ENCODE measurements at places on chromosomes 2 and 18. TPM values are rescaled to one million over a fixed set of nuclear protein-coding genes. Genes with fewer than 3 reads are reported as not detected.
A peak's percentile ranks its signal among the peaks of the same experiment; 100 is the strongest.

DNA sequence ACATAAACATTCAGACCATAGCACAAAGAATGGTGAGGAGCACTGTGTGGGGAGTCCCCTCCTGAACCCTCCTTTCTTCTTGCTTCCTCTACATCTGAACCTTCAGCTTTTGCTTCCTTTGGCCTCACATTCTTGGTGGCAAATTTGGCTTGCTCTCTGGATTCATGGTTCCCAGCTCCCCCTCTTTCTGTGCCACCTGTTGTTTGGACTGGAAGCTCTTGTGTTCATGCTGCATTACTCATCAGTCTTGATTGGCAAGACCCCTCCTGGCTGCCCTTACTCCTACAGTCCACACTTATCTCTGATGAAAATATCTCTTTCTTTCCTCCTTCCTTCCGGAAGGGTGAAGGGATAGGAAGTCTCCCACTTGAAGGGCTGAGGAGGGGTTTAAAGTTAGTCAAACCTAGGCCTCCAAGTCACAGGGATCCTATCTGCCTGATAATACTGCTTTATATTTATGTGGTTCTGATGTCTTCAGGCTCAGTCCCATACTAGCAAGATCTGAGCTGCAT, 70.0 kb downstream of the MYO3B start:
- H3K4me3 ChIP-seq: no peak overlapping the region
- no peak for DNase-seq
- no peak overlapping the region for H3K27ac ChIP-seq
- no peaks in the 10 kb centered on the region for H3K36me3 ChIP-seq
- no peaks in the 10 kb centered on the region for H3K4me1 ChIP-seq
- H3K27me3 ChIP-seq: peaks cover 5% of the 10 kb centered on the region

GRCh38 chr2:148660999-148661398, 16.4 kb downstream of the EPC2 start:
- H3K27me3 ChIP-seq: no peaks in the 10 kb centered on the region
- no peak for DNase-seq
- H3K4me3 ChIP-seq: no peak overlapping the region
- H3K36me3 ChIP-seq: no peaks in the 10 kb centered on the region

DNA sequence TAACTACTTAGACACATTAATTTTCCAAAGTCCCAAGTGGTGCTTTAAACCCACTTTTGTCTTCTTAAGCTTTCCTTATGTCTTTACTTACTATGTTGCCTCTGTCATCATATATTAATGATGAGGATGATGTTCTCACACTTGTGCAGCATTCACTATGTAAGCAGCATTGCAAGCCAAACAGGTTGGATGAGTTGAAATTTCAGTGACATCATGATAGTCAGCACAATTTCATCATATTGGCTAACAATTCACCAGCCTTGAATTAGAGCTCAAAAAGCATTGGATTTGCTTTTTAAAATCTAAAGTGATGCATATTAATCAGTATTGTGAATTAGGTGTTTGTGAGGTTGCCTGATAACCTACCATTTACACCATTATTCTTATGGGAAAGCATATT, 7.7 kb downstream of the APLF start:
- peaks cover 7% of the 10 kb centered on the region for H3K4me1 ChIP-seq
- H3K4me3 ChIP-seq: no peak overlapping the region
- H3K36me3 ChIP-seq: no peaks in the 10 kb centered on the region
- H3K27me3 ChIP-seq: no peaks in the 10 kb centered on the region
- DNase-seq: no peak
- H3K27ac ChIP-seq: no peak overlapping the region

DNA sequence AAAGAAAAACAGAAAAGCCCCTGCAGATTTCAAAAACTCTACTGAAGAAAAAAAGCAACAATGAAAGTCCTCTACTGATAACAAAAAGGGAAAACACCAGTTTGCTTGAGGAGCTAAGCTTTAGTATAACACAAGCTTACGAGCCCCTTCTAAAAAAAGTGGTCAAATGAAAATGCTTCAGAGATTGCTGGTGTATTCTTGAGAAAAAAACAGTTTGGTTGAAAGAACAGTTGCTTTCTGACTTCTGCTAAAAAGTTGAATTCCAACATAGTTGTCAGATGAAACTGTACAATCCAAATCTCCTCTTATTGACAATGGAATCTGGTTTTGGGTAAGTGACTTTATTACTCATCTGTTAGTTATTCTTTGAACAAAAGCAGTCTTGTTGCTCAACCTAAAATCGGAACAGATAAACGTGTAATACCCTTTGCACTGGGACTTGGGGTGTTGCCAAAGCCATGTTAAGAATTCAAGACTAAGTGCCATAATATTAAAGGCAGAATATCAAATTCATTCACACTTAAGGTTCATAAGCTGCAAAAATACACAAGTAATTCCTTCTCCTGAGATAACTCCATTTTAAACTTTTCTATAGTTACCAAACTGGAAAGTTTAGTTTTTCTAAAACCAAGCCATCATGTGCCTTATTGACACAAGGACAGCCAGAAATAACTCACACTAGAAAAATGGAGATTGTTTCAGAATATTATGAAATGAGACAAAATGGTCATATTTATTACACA, 45.3 kb upstream of the SPAG16 start:
- peak overlapping the region; percentile 75 for H3K27ac ChIP-seq
- no peaks in the 10 kb centered on the region for H3K36me3 ChIP-seq
- H3K4me1 ChIP-seq: peaks cover 33% of the 10 kb centered on the region
- DNase-seq: peak; percentile 38
- H3K4me3 ChIP-seq: peak overlapping the region; percentile 47
- H3K27me3 ChIP-seq: no peaks in the 10 kb centered on the region

DNA sequence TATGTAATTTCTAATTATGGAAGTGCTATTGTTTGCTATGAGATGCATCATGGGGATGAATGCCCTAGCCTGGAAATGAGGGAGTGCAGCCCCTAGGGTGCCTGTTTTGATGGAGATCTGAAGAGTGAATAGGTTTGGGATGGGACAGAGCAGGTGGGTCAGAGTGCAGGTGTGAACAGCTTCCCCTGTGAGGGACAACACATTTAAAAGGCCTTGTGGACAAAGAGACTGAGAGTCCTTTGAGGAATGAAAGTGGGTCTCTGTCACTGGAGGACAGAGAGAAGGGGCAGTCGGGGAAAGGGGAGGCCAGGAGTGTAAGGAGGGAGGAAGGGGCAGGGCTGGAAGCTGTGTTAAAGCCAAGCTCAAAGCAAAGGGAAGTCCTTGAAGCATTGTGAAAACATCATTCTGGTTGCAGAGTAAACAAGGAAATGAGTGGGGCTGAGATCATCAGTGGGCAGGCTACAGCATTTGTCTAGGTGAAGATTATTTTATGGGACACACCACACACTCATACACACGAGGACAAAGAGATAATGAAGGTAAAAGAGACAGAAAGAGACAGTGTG, 877.6 kb downstream of the SLC4A3 start:
- no peak for DNase-seq
- H3K36me3 ChIP-seq: no peaks in the 10 kb centered on the region
- H3K4me3 ChIP-seq: no peak overlapping the region
- no peaks in the 10 kb centered on the region for H3K27me3 ChIP-seq
- no peak overlapping the region for H3K27ac ChIP-seq

- H3K4me3 ChIP-seq: no peak overlapping the region
- no peak overlapping the region for H3K27ac ChIP-seq
- H3K27me3 ChIP-seq: no peaks in the 10 kb centered on the region
- H3K36me3 ChIP-seq: no peaks in the 10 kb centered on the region
Observed at GRCh38 chr2:177712462-177712861, 319.9 kb downstream of the AGPS start.

Gene CHST9
- not detected for total RNA-seq

DNA sequence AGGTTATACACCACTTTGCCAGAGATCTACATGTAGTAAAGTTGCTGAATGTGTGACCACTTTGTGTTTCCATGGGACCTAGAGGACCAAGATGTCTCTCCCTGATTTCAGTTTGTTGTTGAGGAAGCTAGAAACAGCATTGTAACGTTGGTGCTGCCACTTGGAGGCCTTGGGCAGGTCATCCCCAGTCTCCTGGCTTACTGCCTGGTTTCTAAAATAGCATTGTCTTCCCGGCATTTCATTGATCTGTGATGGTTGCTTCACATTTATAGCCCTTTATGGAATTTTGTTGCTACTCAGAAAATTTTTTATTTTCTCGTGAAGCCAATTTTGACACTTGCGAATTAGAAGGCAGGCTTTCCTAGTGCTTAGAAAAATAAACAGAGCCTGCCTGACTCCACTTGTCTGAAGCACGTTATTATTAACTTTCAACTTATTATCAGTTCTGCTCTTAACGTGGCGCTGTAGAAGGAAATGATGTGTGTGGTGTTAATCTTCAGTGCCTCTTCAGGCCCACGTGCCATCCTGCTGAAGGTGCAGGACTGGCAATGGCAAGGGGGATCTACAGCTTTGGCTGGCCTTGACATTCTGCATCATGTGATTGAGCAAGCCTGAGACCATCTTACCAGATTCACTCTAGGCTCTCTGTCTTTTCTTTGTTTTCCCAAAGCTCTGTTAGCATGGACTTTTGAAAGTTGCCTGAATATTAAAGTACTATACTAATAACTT, 59.9 kb downstream of the INPP4A start:
- H3K36me3 ChIP-seq: no peaks in the 10 kb centered on the region
- H3K27ac ChIP-seq: peak overlapping the region; percentile 31
- no peaks in the 10 kb centered on the region for H3K27me3 ChIP-seq

DNA sequence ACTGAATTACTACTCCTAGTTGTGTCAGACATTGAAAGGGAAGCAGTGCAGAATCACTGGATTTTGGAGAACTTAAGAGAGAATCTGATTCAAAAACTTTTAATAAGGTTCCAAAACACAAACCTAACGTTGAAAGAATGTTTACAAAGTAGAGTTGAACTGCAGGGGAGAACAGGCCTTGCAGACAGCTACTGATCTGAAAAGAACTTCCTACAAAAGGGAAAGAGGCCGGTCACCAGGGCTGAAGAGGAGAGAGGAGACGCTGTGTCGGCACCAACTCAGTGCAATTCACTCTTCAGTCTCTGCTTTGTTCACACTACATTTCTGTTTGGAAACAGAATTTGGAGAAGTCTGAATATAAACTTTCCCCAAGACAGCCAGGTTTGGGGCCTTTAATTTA, 124.0 kb downstream of the GAREM1 start:
- H3K27ac ChIP-seq: no peak overlapping the region
- no peaks in the 10 kb centered on the region for H3K27me3 ChIP-seq
- H3K4me1 ChIP-seq: peaks cover 16% of the 10 kb centered on the region
